ENCODE measurements at places on chromosomes 2 and 18.

DNA sequence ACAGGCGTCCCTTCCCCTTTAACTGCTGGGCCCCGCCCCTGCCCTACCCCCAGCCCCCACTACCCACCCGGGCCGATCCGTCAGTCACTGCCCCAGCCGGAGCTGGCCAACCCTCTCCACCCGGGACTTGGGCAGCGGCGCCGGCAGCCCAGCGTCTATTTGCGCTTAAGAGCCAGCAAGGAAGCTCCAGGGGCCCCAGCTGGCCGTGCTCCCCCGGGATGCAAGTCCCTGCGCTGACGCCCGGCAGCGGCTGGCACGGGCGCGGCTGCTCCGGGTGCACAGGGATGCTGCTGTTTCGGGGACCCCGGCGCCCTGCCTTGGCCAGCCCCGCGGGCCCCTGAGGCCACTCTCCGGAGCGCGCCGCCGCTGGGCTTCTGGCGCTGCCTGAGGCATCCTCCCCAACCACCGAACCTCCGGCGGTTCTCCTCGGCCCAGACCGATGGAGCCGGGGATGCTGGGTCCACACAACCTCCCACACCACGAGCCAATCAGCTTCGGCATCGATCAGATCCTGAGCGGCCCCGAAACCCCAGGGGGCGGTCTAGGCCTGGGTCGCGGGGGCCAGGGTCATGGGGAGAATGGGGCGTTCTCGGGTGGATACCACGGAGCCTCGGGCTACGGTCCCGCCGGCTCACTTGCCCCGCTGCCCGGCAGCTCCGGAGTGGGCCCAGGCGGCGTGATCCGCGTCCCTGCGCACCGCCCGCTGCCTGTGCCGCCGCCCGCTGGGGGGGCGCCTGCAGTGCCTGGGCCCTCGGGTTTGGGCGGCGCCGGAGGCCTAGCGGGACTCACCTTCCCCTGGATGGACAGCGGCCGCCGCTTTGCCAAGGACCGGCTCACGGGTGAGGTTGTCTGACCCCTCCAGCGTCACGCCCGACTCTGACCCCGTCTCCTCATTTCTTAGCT, at the start of gene TLX2:
TLX2 (plus strand) TSS at position 83 of the 903 bp plus-strand sequence; CDS start at position 440, 357 bp downstream.
- DNase-seq = no peak

GRCh38 chr2:158740621-158741020, 54.5 kb upstream of the DAPL1 start:
- DNase-seq = no peak

DNA sequence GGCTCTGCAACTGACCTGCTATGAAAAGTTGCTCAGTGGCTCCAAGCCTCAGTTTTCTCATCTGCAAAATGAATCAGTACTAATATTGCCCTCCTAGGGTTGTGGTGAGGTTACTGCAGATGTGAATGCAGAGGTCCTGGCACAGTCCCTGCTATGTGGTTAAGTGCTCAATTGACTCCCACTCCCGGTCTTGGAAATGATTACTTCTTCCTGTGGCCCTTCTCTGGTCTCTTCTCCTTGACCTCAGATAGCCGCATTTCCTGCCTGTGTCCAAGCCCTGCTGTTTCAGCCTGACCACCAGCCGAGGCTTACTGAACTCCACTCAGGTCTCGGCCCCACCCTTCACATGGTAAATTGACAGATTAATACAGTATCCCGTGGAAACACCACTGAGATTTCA, 26.3 kb downstream of the CNGA3 start:
- DNase-seq = no peak

DNA sequence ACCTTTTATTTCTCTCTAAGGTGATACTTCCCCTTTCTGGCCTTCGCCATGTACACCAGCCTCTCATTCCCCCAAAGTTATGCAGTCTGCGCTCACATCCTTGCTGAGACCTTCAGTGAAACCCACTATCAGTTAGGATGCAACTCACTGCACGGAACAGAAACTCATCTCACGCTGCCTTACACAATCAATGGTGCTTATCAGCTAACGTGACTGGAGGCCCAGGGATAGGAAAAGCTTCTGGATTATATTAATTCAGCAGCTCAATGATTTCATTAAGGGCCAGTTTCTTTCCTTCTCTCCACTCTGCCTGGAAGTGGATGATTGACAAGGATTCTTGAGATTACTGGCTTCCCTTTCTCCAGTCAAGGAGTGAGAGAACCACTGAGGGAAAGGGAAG, 44.8 kb downstream of the CDH2 start:
- no peak for DNase-seq

GRCh38 chr2:133568172-133568571, at the start of gene NCKAP5:
Gene NCKAP5 (minus strand): TSS chr2:133568463. CDS start chr2:133517526, 50,937 bp downstream.
- DNase-seq = no peak

DNA sequence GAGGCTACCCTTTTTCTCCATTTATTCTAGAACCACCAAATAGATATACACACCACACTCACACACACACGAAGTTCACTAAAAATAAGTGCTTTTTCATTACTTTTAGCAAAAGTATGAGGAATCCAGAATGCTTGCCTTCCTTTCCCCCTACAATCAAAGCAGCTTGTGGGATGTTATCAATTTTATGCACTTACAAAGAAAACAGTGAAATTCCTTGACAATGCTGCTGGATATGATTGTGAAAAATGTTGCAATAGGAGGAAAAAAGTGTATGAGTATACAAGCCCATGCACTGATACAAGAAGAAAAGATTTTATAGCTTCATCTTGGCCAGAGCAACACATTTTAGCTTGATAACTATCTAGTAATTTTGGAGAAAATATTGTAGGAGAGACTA, 269.2 kb downstream of the XIRP2 start:
- no peak for DNase-seq
